ENCODE measurements at places on chromosomes 7 and 10.

GRCh38 chr7:148914208-148914777, 30.2 kb upstream of the EZH2 start:
- no peak for DNase-seq

DNA sequence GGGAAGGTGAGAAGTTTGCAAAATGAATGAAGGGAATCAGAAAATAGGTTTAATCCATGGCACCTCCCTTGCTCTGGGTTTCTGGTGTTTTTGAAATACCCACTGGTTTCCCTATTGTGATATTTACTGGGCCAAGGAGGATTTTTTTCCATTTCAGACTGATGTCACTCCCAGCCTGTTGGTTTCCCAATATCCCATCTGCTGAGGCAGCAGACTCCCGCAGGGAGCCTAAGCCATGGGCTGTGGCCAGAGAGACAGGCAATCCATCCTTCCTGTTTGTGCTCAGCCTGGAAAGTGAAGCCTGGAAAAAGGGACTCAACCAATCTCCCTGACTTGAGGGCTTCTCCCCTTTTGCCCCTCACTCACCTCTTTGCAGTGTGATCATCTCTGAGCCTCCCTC, 22.8 kb downstream of the FAM107B start:
- no peak for DNase-seq

- no peak for DNase-seq
Observed at GRCh38 chr7:151699928-151700319, 177.0 kb downstream of the PRKAG2 start.

GRCh38 chr10:86046845-86047460, 319.6 kb downstream of the GRID1 start:
- no peak for DNase-seq

DNA sequence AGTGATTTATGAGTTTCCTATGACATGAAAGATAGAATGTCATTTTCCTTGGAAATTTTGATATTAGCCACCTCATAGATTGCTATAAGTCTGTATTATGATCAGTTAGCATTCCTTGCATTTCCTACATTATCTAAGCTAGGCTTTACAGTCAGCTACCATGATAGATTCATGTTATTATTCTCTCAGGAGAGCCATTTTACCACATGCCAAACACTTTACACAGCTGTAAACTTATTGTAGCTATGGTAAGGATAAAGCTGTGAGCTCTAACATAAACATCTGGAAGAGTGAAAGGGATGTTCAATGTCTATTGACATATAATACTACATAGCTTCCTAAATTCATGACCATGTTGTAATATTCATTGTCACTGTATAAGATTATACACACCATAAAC, 608.0 kb downstream of the PHTF2 start:
- DNase-seq: no peak

DNA sequence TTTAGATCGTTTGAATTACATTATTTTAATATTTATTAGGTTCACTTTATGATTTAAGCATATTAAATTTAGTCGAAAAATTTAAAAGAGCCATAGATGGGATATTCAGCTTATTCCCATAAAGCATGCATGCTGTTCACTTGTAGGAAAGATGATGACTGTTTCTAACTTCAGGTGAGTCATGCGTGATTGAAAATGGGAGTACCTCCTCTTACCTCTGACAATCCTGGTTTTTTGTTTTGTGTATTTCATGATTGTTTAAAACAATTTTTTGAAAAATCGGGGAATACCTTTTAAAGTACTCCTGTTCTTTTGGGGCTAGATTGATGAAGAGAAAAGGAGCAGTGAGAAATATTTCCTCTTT, 1.4 kb downstream of the TNKS2 start:
- no peak for DNase-seq

DNA sequence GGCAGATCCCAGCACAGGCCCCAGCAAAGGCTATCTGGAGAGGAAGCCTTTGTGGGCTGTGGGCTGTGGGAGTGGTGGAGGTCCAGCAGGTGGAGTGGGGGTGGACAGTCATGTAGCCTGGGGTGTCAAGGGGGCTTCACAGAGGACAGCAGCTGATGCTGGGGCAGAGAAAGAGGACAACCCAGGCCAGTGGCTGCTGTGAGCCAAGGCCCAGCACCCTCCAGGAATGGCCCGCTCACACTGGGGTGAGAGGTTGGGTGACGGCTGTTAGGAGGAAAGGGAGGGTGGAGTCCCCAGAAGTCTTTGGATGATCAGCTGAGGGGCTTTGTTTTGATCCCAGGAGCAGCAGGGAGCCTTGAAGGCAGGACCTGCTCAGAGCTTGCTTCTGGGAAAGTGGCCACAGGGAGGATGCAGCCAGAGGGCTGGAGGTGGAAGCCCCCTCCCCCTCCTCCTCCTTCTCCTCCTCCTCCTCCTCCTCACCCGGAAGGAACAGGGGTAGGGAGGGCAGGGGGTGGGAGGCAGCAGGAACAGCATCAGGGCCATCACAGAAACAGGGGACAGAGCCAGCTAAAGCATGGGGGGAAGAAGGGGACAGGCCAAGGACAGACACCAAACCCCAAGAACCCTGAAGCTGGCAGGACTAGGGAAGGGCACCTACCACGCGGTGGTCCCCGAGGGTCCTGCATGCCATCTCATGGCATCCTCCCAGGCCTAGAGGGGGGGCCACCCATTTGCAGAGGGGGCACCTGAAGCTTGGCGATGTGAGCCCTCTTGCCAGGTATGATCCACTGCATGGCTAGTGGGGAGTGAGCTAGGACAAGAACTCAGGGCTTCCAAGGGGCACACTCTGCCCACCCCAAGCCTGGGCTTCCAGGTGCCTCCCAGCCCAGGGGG, 144.9 kb downstream of the GRID1 start:
- no peak for DNase-seq

GRCh38 chr7:134809616-134810015, 30.2 kb downstream of the CALD1 start:
- no peak for DNase-seq

Measured in NCI-H1092 (cell line).